ENCODE measurements at places on chromosomes 11 and 22.

DNA sequence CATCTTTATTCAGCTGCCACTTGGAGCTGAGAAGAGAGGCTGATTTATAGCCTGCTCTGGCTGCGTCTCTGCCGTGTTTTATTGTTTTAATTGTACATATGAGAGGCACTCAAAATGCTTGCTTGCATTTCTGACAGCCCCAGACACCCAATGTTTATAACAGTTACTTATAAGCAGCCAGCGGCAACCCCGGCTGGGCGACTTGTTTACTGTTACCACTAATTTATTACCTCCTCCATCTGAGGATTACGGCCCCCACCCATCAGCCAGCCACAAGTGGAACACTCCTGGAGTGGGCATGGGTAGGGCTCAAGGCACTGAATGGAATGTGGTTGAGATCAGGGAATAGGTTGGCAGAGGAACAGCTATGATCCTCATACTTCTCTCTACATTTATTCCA, 61.2 kb downstream of the CLPB start:
- DNase-seq = no peak

GRCh38 chr11:76918941-76919386, 58.2 kb downstream of the ACER3 start:
- DNase-seq = no peak

GRCh38 chr11:78370406-78371172, 47.0 kb downstream of the GAB2 start:
- DNase-seq = no peak

- DNase-seq = no peak
Observed at GRCh38 chr22:49534386-49534785, 293.3 kb downstream of the BRD1 start.

GRCh38 chr11:109815500-109816150, 277.6 kb upstream of the ZC3H12C start:
- DNase-seq = no peak

GRCh38 chr22:42754658-42755057, 34.0 kb upstream of the A4GALT start:
- DNase-seq = no peak

GRCh38 chr22:49055406-49055805, 772.3 kb downstream of the BRD1 start:
- DNase-seq = no peak

DNA sequence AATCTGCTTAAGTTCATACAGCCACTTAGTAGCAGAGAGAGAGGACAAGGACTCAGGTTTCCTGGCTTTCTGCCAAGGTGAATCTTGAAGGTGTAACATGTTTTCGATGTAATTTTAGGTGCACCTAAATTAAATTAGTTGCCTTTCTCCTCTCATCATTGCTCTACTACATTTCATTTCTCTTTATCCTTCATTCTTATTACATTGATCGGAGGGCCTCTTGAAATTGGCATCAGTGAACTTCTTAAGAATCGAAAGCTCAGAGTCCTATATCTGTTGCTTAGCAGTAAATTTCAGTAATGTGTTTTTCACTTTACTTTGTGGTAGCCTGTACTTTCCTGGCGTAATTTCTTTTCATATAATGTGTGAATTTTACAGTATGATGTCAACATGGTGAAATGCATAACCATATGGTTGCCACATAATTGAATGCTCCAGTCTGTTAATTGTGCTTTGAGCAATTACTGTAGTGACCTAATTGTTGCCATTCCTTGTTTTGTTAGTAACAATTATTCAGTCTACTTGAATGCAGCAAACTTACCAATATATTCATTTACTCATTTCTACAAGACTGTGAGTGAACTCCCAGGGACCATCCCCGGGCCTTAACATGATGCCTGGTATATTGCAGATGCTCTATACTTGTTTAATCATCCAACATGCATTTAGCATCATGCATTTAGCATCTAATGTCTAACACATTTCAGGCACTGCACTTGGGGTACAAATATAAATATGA, 138.1 kb downstream of the MAML2 start:
- DNase-seq = no peak

- DNase-seq = no peak
Observed at GRCh38 chr11:111417011-111417765, 38.1 kb upstream of the POU2AF1 start.

DNA sequence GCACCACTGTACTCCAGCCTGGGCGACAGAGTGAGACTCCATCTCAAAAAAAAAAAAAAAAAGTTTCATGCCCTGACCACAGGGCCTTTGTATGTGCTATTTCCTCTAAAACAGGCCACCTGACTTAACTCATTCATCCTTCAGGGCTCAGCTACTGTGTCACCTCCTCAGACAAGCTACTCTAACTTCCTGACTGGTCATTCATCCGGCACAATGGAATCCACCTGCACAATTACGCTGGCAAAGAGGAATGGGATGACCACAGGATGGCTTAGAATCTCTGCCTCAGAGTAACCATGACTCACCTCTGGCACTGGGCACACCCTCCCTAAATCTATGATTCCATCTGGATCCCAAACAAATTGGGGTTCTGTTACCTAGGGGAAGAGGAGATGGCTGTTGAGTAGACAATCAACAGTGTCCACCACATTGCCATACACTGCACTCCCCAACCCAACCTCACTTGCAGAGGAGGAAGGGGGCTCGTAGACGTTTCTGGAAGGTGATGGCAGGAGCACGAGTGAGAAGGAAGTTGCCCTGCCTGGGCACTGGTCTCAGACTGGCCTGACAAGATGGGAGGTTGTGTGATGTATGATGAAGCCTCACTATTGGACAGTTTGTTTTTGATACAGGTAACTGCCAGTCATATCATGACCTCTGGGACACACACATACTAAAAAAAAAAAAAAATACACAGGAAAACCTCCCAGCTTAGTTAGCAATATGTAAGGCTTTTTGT, 22.8 kb upstream of the HMOX1 start:
- DNase-seq = no peak

DNA sequence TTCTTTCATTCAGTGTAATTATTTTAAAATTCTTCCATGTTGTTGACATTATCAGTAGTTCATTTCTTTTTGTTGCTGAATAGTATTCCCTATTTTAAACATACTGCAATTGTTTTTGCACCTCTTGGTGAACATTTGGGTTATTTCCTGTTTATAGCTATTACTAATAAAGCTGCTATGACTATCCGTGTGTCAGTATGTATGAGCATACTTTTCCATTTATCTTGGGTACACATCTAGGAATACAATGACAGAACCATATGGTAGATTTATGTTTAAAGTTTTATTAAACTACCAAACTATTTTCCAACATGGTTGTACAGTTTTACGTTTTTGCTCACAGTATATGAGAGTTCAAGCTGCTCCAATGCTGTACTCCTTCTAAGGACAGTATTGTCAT, 22.0 kb upstream of the FIBIN start:
- no peak for DNase-seq

Data from NK-92 treated with Interleukin-12 subunit alpha and Interleukin-12 subunit beta, amount 100 ng/mL, for 24 hours (cell line).